Tongue (tissue), 3 donors: ENCODE measurements at places on chromosomes 12 and 14.
A peak's percentile ranks its signal among the peaks of the same experiment; 100 is the strongest.

DNA sequence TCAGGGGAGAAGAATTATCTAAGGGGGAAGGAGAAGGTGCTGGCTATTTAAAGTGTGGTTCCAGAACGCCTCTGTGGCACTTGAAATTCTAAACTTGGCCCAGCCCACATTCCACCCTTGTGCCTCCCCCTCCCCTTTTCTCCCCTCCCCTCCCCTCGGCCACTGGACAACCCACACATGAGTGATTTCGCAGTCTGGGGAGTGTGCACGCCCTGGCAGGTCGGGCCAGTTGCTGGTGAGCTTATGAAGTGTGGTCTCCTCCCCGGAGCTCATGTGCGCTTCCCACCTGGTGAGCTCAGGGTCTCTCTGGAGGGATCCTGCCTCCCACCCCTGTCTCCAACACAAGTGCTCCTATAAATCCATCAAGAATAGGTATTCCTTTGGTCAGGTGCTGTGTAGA, at the start of gene SLC6A13:
Gene SLC6A13, minus strand, starts transcription at position 20 of the 400 bp plus-strand sequence. CDS start 2,784 bp downstream, outside the sequence.
- DNase-seq, result peak; percentile 68

- DNase-seq, result no peak
Measured at GRCh38 chr12:116287842-116288301, 10.4 kb upstream of the MED13L start.

- peak; percentile 22 for DNase-seq
Measured at GRCh38 chr12:47080725-47081502, 1.2 kb upstream of the AMIGO2 start.

DNA sequence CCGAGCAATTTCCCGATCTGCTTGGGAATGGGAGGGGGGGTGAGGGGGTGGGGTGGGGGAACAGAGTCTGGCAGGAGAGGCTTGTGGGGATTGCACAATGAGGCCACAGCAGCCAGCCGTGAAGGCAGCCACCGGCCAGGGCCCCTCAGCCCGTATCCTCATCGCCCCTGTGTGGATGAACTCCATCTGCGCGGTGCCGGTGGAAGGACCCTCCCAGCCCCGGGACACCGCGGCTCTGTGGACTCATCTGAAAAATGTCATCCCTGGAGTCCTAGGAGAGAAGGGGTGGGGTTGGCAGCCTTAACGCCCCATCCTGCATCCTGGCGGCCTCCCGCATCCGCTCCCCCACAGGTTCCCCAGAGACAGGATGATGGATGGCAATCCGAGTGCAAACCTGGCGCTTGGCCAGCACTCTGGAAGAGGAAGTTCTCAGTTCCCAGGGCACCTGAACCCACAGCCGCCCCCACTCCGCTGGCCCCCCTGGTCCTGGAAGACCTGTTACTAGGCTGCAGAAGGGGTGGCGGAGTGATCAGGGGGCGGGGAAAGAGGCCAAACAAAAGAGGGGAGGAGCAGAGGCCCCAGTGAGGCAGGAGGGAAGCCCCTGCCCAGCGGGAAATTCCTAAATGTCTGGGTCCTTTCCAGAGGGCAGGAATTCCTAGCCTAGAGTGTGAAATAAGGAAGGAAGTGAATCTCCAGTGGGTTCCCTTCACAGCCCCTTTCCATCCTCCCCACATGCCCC, 1.2 kb upstream of the TNFAIP2 start:
- peak; percentile 89 for DNase-seq

DNA sequence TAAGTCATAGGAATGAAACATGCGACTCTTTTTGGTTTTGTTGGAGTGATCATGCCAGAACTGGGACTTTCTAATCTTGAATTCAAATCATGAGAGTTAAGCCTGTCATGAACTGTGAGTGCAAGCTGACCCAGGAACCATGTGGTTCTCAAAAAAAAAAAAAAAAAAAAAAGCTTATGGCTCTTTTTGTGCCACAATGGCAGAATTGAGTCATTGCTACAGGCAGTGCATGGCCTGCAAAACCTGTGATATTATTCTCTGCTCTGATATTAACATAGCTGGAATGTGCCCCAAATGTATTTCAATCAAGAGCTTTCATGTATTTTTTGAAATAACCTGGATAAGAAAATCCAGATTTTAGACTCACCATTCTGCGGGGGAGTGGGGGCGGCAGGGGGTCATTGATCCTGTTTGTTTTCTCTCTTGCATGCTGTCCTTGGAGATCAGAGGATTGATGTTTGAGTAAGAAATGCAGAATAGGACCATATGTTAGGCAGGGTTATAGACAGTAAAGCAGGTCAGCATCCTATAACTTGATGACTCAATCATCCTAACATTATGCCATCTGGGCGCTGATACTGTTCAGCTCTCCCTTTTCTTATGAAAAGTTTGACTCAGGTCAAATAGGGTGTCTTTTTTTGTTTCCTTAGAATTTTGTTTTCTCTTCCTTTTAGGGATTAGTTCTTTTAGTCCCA, 797.4 kb downstream of the DIO2 start:
- DNase-seq, result no peak

GRCh38 chr12:124720681-124721500, 142.8 kb downstream of the SCARB1 start:
- peak; percentile 64 for DNase-seq

GRCh38 chr12:92465786-92466295, 236.9 kb upstream of the PLEKHG7 start:
- DNase-seq, result peak; percentile 73

DNA sequence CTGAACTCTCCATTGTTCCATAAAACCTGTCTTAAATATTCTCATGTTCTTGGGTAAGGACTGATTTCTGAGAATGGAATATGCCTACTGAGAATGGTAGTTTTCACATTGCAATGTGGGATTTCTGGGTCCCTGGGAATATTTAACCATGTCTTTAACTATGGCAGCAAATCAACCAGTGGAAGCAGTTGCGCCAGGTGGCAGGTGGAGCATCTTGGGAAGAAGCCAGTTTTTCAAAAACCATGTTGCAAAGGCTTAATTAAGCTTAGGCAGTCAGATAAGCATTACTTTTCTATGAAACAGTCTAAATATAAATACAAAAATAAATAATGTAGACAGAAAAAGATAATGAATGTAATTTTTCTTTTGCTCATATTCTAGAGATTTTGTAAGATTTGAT, 448.1 kb downstream of the ADAMTS20 start:
- DNase-seq, result no peak

GRCh38 chr12:111705672-111706071, 19.8 kb downstream of the ACAD10 start:
- DNase-seq, result no peak

GRCh38 chr12:109134186-109134917, 18.0 kb downstream of the ACACB start:
- DNase-seq, result no peak

- no peak for DNase-seq
Measured at GRCh38 chr12:109182041-109182839, 65.9 kb downstream of the ACACB start.

DNA sequence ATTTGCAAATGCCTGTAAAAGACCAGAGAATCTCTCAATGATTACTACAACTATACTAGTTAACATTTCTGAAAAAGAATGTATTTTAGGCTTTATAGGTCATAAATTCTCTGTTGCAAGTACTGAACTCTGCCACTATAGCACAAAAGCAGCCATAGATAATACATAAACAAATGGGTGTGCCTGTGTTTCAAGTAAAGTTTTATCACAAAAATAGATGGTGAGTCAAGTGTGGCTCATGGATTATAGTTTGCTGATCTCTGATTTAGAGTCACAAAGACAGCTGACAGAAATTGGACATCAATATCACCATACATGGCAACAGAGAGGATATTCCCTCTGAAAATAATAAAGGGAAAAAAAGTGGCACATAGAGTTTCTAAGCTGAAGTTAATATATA, 68.1 kb downstream of the FSCB start:
- no peak for DNase-seq
